Fibroblast of skin of right quadriceps (primary cell): ENCODE measurements at places on chromosomes 1 and 21.

DNA sequence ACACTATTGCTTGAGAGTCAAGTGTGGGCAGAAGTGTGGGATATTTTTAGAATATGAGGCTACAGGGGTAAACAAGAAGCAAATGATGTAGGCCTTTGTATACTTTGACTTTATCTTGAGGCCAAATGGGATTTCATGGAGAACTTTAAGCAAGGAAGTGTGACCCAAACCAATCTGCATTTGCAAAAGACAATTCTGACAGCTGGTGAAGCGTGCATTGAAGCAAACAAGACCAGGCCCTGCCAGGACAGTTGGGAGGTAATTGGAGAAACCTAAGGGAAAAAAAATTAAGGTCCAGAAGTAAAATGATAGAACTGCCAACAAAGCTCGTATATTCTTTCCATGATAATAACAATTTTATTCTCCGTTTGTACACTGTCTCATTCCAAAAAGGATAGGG, 168.3 kb downstream of the TM2D1 start:
- no peak for DNase-seq

DNA sequence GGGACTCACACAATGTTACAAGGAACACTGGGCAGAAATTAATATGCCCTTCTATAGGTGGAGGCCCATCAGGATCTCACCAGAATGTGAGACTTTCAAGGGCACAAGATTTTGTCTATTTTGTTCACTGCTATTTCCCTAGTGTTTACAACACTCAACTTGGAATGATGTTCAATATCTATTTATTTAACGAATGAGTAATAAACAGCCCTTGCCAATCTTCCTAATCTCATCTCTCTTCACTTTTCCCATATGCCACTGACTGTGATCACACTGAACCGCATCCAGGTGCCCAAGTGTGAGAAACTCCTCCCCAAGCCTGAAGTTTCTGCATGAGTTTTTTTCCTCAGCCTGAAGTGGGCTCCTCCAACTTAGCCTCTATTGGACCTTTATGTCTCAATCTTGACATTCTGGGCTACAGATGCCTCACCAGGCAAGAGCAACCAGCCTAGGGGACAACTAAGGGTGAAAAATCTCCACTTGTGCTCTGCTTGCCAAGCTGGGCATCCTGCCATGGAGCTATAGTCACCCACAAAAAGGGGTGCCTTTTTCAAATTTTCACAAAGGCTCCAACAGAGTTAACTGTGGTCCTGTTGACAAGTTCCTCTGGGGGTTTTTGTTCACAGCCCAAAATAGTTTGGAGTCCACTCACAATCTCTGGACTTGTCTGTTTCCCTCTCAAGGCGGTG, 105.6 kb downstream of the PLPP3 start:
- no peak for DNase-seq

- DNase-seq: no peak
Measured at GRCh38 chr1:187509091-187509490, 680.3 kb downstream of the PLA2G4A start.

DNA sequence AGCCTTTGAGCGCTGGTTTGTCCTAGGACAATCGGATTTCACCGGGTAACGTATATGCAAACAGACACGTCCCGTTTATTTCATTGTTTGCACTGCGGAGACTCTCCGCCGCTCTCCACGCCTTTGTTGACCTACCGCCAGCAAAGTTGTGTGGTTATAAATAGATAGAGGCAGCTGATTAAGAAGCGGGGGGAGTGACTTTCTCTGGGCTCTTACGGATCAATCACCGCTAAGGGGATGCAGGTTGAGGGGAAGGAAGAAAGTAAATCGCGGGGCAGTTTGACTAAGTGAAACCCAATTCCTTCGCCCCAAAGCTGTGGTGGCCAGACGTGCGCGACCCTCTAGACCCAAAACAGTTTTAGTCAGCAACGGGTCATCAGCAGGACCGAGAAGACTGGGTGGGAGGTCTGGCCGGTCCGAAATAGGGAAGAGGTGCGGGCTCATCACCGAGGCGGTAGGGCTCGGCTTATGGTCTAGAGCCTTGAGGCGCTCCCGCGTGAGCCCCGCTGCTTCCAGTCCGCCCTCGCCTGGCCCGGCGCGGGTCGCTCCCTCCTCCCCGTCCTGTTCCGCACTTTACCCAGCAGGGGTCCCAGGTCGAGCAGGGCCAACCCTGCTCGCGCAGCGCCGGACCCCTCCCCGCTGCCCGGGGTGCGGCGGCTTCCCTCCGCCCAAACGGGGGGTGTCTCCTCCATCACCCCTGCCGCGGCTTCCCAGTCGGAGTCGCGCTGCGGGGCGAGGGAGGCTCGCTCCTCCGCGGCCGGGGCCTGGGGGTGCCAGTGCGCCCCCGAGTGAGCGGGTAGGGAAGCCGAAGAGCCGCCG, 120.8 kb upstream of the RRP15 start:
- DNase-seq: peak; percentile 14

DNA sequence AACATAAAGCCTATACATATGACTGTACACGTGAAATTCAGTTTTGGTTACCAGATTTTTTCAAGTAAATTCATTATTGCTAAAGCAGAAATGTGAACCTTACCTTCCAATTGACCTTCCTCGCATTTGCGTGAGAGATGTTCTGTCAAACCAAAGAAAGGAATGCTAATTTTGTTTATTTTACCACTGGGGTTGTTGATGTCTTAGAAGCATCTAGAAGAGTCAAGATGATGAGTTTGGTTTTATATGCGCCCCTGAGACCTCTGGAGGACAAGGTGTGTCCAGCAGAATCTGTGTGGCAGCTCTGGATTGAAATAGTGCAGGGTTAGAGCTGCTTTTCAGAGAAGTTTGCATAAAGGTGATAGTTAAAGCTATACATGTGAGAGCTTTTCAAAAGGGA, 48.4 kb downstream of the ZBTB40 start:
- no peak for DNase-seq

DNA sequence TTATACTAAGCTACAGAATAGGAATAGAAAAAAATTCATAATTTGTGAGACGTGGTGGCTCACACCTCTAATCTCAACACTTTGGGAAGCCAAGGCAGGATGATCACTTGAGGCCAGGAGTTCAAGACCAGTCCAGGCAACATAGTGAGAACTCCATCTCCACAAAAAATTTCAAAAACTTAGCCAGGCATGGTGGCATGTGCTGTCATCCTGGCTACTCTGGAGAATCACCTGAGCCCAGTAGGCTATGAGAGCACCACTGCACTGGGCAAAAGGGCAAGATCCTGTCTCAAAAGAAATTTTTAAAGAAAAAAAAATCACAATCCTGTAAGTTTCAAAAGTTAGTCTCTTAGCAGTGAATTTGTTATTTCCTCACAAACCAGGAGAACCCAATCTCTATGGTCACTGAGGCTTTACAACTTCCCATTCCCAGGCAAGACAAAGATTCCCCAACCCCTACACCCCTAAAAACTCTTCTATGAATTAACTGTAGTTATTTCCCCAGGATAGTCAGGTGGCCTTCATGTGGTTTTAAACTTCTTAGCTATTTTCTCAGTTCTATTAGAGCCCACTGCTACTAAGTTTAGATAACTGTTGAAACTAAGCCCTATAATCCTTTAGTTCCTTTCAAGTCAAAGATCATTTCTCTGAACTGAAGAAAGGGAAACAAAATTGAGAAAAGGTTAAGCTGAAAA, 74.5 kb downstream of the FOXJ3 start:
- no peak for DNase-seq

- peak; percentile 79 for DNase-seq
Measured at GRCh38 chr1:28456078-28456477, 49.8 kb upstream of the RCC1 start.

GRCh38 chr1:115296981-115297380, 41.1 kb downstream of the NGF start:
- peak; percentile 50 for DNase-seq

GRCh38 chr1:235883261-235883927, 16.7 kb upstream of the LYST start:
- DNase-seq: peak; percentile 94

GRCh38 chr1:31326461-31326860, 29.6 kb downstream of the ZCCHC17 start:
- DNase-seq: no peak

DNA sequence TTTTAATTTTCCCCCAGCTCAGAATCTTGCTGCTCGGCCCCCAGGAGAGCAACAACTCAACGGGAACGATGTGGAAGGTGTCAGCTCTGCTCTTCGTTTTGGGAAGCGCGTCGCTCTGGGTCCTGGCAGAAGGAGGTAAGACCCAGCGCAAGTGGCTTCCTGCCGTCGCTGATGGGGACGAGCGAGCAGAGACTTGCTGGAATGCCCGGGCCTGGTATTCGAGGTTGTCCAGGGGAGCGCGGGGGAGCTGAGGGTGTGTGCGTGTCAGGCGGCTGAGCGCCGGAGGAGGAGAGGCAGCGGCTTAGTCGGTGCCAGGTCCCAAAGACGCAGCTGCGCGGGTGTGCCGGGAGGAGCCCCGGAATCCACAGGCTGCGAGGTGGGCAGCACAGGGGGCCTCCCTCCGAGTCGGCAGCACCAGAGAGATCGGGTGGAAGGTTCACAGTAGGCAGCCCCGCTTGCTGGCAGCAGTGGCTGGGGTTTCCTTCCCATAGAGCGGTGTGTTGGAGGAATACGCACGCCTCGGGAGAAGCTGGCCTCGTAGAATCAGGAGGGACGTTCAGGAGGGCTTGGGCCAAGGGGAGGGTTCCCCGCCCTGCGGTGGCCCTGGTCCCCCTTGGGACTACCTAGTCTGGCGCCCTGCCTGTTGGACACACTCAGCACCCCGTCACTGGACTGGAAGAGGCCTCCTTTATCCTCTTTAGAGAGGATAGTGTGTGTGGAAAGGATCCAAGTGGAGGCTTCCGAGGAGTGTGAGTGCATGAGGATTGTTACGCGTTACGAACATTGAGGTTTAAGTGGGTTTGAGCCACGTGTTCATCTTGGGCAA, 547 bp downstream of the PDPN start:
- DNase-seq: peak; percentile 37

GRCh38 chr1:189336115-189337100, 1141.3 kb downstream of the BRINP3 start:
- no peak for DNase-seq

GRCh38 chr1:28905921-28906666, 8.3 kb upstream of the EPB41 start:
- no peak for DNase-seq

DNA sequence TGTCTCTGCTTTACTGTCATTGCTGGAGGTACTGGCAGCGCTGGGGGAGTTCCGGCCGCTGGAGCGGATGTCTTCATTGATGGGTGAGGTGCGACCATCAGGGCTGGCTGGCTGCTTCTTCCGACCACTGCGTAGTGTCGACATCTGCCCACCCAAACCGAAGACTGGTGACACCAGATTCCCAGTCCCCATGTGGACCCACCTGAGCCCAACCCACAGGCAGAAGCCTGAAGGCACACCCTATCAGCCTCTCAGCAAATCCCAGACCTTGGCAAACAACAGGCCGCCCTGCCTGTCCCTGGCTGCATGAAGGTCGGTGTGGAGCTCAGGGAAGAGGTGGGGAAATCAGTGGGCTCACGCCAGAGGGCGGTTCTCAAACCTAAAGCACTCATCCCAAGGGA, 44.8 kb downstream of the SLC45A1 start:
- DNase-seq: no peak

GRCh38 chr1:119870917-119871596, 25.3 kb downstream of the ADAM30 start:
- DNase-seq: peak; percentile 75

DNA sequence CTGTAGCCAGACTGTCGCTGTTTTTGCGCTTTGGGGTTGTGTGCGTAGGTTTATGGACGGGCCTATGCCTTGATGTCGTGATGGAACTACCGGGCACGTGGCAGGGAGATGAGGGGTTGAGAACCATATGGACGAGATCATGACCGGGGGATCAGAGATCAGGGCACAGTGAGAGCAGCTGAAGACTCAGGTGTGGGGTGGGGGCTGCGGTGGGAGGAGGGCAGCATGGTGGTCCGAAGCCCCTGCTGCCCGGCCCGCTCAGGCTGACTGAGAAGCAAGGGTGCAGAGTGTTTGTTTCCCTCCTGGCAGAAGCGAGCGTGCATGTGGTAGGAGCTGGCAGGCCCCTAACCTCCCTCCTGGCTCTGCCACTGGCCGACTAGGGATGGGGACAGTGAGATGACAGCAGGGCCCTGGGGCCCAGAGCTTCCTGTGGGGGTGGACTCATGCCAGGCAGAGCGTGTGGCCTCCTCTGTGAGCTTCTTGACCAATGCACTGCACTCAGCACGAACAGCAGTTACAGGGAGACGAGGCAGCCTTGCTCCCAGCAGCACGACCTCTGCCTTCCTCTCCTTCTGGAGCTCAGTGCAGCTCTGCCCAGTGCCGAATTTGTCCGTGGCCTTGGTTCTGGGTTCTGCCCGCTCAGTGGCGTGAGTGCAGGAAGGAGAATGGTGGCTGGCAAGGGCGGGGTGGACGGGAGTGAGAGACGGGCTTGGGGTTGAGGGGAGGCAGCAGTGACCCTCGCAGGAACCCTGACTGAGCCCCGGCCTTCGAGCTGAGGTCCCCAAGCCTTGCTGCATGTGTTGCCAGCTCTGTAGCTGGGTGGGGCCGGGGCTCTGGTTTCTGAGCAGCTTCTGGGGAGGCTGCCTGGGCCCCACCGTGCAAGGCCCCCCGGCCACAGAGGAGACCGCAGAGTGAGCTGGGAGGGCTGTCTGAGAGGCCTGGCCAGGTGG, 22.2 kb upstream of the LRRC3 start:
- no peak for DNase-seq

DNA sequence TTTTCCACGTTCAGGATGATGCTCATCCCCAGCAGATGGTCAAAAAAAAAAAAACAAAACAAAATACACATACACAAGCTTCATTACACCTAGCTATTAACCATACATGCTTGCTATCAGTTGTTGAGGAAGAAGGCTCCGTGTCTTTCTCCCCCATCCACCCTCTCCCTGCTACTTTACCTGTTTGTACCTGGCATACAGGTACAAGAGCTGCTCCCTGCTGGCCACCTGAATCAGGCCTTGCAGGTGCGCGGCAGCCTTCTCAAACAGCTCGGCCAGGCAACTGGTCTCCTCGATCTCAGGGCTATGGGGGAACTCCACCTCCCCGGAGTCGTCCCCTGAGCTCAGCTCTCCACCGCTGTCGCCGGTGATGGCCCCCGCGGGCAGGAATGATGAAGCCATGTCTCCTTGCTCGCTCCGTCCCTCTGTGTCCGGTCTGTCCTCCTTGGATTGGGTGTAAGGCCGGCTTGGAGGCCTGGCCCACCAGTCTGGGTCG, 464 bp downstream of the ACBD6 start:
- DNase-seq: no peak

DNA sequence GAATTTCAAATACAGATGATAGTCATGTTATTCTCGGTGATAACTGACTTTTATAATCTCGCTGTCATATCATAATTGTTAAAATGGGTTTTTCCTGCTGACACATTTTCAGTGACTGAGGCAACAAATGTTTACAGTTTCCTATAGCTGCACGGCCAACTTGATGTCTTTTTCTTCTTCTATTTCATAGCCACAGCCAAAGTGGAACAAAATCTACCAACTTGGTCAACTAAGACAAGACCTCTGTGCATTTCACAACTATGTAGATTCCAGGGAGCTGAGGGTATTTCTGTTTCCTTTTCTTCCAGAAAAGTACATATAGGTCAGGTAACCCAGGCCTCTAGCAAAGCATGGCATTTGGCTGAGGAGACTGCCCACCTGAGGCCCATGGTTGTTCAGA, 10.4 kb upstream of the AHCYL1 start:
- DNase-seq: no peak
